ENCODE measurements at places on chromosomes 2 and 18. TPM values are rescaled to one million over a fixed set of nuclear protein-coding genes. Genes with fewer than 3 reads are reported as not detected.

GRCh38 chr2:114113518-114113917 is 223.6 kb downstream of the ACTR3 start:
- no peak for DNase-seq

GRCh38 chr2:24508878-24509277 is 17.8 kb downstream of the NCOA1 start:
- DNase-seq: no peak

DNA sequence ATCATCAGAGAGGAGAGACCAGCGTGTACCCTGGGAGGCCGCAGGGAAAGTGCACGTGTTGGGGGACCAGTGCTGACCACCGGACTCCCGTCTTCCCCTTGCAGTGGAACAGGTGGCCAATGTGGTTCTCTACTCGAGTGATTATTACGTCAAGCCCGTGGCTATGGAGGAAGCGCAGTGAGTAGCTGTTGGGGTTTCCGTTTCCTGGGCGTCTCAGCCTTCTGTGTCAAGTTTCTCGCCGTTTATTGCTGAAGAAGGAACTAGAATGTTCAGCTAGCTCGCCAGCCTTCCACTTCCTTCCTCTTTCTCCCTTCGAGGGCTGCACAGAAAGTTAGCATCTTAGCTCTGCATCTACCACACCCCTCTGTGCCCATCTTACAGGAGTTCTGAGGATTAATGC is 22.8 kb upstream of the DGKD start:
- DNase-seq: no peak

DNA sequence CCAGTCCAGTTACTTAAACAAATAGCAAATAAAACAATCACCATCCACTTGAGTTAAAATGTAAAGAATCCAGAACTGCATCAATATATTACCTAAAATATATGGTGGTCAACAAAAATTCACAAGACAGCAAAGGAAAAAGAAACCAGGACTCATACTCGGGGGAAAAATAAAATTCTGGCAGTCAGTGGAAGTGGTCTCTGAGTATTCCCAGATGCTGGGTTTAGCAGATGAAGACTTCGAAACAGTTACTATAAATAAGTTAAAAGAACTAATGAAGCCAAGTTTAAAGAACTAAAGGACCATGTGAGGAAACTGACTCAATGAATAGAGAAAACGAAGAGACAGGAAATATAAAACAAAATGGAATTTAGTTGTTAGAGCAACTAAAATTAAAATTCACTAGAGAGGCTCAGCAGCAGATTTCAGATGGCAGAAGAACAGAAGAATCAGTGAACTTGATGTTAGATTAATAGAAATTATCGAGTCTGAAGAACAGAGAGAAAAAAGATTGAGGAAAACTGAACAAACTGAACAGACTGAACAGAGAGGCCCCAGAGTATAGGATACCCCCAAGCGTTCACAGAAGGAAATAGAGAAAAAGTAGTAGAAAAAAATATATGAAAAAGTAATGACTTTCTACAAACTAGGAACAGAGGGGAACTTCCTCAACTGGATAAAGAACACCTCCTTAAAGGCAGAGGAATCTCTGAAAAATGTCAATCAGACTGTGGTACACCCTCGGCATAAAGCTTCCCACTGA is 27.9 kb downstream of the MGAT4A start:
- DNase-seq: no peak

DNA sequence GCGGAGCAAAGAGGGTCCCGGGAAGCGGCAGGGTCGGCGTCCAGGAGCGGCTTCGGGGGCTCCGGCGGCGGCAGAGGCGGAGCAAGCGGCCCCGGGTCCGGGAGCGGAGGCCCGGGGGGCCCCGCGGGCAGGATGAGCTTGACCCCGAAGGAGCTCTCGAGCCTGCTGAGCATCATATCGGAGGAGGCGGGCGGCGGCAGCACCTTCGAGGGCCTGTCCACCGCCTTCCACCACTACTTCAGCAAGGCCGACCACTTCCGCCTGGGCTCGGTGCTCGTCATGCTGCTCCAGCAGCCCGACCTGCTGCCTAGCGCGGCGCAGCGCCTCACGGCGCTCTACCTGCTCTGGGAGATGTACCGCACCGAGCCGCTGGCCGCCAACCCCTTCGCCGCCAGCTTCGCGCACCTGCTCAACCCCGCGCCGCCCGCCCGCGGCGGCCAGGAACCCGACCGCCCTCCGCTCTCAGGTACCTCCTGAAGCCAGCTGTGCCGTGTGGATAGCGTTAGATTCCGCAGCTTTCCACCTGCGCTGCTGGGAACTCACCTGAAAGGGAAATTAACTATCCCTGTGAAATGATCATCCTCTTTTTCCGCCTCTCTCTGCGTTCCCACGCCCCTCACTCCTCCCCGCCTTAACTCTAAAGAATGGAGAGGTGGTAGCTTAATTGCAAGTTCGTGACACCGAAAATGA is 472 bp downstream of the CNOT11 start:
- DNase-seq: no peak

DNA sequence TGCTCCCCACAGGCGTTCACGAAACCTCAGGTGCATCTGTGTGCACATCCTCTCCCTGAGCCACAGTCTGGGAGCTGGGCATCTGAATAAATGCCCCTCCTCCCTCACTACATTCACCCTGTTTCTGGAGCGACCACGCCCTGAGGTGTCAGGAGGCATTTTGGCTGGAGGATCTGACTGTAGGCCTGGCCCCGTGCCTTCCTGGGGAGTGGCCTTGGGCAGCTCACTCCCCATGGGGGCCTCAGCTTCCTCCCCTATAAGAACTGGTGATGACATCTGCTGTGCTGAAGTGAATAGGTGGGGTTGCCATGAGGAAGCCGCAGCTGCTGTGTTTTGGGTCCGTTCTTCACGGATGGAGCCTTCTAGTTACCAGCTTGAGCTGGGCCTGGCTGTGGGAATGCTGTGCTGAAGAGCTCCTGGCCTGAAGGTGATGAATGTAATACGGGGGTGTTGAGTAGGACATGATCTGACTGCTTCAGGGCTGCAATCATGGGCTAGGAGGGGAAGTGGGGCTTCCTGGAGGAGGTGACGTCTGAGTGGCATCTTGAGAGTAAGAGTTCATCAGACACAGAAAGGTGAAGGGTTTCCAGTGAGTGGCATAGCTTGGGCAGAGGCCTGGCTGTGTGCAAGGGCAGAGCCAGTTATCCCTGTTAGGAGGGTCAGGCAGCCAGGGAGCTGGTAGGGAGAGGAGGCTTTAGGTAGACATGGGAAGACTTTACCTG is 58.2 kb downstream of the GLI2 start:
- DNase-seq: no peak

- no peak for DNase-seq
These were observed 281.7 kb downstream of the CCDC85A start for GRCh38 chr2:56465491-56465890.

CTNNA2 gene
- not detected for polyA plus RNA-seq

DNA sequence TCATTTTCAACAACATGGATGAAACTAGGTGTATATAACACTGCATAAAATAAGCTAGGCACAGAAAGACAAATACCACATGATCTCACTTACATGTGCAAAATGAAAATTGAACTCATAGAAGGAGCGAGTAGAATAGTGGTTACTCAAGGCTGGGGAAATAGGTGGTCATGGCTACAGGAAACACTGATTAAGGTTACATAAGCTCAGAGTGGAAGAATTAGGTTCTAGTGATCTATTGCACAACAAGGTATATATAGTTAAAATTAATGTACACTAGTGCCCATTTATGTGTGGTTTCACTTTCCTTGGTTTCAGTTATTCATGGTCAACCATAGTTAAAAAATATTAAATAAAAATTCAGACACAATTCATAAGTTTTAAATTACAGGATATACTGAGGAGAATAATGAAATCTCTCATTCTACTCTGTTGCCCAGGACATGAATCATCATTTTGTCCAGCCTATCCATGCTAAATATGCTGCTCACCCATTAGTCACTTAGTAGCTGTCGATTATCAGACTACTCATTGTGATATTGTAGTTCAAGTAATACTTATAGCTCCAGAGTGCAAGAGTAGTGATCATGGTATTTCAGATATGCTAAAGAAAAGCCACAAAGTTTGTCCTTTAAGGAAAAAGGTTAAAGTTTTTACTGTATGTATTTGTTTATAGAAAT is 1530.9 kb upstream of the LRRTM1 start:
- DNase-seq: no peak

GRCh38 chr2:80413136-80413535 is 108.6 kb upstream of the LRRTM1 start:
- no peak for DNase-seq

- DNase-seq: no peak
These were observed 905.3 kb upstream of the VRK2 start for GRCh38 chr2:57141269-57141668.

SERPINB13 gene
- not detected for polyA plus RNA-seq

GRCh38 chr2:94923196-94923595 is 52.0 kb downstream of the TEKT4 start:
- no peak for DNase-seq

- DNase-seq: no peak
These were observed 6.0 kb upstream of the CRYBA2 start for GRCh38 chr2:218999021-218999880.

SIX3 gene
- not detected for polyA plus RNA-seq

DNA sequence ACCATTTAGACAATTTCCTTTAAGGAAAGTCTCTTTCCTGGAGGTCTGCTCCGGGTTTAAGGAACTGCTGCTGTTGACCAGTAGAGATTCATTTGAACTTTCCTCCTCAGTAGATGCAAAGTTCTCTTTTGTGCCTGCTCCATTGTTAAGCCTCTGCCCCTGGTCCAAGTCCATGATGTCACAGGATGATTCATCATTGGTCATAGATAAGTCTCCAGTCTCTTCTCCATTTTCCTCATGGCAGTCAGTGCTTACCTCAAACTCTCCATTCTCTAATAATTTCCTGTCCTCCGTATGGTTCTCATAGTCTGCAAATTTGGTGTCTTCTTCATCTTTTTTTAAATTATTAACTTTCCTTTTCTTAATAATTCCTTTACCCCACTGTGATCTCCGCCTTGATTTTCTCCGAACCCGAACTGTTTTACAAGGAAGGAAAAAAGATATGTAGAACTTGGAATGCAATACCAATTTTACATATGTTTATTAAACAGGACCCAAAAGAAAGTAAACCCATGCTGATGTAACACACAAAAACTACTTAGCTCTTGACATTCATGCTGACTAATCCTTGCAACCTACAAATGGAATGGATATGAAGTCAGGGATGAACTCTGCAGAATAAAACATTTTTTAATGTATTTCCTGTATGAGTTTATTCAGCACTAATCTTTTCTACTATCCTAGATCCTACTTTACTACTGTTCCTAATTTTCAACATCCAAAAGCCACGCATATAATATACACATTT is 169.1 kb downstream of the ATAD2B start:
- peak; percentile 47 for DNase-seq

GRCh38 chr2:38613126-38613848 is 10.6 kb upstream of the HNRNPLL start:
- no peak for DNase-seq

DNA sequence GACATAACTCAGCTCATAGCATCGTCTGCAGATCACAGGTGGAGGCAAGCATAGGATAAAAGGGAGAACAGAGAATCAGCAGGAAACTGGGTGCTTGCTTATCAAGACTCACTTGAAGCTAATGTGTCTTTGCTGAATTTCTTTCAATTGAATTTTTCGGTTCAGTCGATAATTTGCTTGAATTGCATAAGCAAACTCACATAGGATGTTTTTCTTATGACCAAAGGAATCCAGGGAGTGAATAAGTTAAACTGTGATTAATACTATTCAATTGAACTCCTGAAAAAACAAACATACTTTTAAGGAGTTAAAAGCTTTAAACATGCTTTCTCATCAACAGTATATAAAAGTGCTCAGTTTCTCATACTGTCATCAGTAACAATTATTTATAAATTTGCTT is 707.1 kb upstream of the ACVR2A start:
- no peak for DNase-seq

- no peak for DNase-seq
These were observed 14.3 kb downstream of the TTC32 start for GRCh38 chr2:19887510-19887909.

DNA sequence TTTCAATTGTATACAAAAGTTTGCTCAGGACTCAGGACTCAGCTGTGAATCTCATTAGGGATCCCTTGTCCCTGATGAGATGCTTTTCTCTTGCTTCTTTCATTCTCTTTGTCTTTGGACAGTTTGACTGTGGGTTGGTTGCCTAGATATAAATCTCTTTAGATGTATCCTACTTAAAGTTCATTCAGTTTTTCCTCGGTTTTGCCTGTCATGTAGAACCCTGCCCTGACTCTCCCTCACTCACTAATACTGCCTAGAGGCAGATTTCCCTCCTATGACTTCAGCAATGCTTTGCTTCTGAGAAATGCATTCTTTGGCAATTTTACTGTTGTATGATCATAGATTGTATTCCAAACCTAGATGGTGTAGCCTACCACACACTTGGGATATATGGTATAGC is 421.4 kb upstream of the TCF4 start:
- no peak for DNase-seq
